ENCODE measurements at places on chromosomes 3 and 15.

DNA sequence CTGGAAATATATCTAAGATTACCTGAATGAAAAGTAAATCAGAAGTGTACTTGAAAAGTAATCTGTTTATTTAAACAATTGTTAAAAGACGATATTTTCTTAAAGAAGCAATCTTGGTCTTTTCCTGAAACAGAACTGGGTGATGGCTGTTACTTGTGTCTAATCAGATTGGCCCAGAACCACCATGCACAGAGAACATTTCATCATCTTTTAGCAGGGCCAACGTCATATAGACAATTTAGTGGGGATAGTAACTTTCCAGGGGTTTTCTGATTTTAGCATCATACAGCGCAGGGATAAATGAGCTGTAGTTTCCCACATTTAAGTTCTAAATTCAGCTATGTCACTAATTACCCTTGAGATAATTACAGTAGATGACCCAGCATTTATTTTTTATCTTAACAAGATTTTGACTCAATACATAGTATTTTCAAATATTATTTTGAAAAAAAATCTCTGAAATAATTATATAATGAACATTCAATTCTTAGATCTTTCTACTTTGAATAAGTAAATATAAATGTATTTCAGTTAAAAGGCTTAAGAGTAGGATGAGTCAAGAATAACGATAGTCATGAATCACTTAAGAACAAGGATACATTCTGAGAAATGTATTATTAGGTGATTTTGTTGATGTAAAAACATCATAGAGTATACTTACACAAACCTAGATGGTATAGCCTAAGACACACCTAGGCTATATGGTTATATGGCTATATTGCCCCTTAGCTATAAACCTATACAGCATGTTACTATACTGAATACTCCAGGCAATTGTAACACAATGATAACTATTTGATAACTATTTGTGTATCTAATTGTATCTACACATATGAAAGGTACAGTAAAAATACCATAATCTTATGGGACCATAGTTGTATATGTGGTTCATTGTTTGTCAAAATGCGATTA lies 103.8 kb upstream of the MME start:
- DNase-seq: no peak

DNA sequence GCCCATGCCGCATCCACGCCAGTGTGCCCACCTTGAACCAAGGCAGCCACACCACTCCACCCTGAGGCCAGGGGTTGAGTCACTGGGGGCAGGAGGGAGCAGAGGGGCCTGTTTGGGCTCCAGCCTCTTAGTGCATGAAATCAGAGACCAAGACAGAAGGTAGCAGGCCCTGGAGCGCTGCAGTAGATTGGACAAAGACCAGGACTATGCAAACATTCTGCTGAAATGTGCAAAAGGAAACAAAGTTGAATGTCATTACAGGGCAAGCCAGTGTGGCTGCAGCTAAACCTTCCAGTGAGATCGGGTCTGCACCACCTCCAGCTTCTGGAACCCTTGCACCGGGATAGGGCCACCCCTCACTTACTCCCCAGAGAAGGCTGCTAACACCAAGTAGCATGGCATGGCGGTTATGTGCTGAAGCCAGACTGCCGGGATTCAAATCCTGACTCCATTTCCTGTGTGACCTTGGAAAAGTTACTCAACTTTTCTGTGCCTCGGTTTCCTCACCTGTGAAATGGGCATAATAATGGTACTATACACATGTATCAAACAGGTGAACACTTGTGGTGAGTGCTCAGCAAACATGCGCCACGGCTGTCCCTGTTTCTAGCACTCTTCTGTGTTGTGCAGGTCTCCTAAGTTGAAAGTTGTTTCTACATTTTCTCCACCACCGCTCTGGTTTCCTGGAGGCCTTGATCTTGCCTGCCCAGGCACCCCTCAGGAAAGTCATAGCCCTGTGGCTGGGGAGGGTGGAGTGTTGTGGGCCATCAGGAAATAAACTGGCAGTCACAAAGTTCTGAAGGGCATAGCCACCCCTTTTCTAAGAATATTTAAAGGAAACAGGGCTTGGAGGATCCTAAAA lies 25.0 kb upstream of the GP9 start:
- DNase-seq: no peak

GRCh38 chr3:171145798-171146197 lies 119.3 kb upstream of the SLC2A2 start:
- no peak for DNase-seq

GRCh38 chr3:72004749-72005292 lies 219.9 kb upstream of the PROK2 start:
- DNase-seq: no peak

DNA sequence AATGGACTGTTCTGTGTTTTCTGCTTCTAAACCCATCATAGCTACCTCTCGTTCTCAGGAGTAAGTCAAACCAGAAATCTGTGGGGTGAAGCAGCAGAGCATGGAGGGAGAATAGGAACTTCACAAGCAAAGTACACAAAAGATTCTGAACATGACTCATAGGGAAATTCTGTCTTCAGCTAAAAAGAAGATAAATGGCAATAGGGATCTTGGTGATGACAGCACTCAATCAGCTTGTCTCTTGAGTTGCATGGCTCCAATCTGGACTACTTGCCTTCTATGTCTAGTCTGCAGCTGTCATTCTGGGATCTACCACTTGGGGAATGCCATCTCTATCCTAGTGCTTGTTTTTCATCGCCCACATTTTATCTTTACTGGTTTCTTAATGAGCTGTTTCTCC lies 13.5 kb upstream of the GRAMD1C start:
- DNase-seq: no peak

GRCh38 chr15:80455051-80455648 lies 51.0 kb downstream of the ARNT2 start:
- no peak for DNase-seq

- peak; percentile 78 for DNase-seq
Measured at GRCh38 chr3:44712455-44713075, at the start of gene ZNF502. Gene ZNF502 (plus strand): TSS chr3:44712660. CDS start chr3:44720262, 7,602 bp downstream.

GRCh38 chr15:78800189-78800588 lies 11.1 kb downstream of the ADAMTS7 start:
- no peak for DNase-seq

GRCh38 chr3:171526869-171527268 lies 66.7 kb upstream of the TNIK start:
- no peak for DNase-seq

- peak; percentile 78 for DNase-seq
Measured at GRCh38 chr15:77630956-77631744, 1.6 kb downstream of the LINGO1 start.

- no peak for DNase-seq
Measured at GRCh38 chr15:29822684-29823459, 604 bp upstream of the TJP1 start.

DNA sequence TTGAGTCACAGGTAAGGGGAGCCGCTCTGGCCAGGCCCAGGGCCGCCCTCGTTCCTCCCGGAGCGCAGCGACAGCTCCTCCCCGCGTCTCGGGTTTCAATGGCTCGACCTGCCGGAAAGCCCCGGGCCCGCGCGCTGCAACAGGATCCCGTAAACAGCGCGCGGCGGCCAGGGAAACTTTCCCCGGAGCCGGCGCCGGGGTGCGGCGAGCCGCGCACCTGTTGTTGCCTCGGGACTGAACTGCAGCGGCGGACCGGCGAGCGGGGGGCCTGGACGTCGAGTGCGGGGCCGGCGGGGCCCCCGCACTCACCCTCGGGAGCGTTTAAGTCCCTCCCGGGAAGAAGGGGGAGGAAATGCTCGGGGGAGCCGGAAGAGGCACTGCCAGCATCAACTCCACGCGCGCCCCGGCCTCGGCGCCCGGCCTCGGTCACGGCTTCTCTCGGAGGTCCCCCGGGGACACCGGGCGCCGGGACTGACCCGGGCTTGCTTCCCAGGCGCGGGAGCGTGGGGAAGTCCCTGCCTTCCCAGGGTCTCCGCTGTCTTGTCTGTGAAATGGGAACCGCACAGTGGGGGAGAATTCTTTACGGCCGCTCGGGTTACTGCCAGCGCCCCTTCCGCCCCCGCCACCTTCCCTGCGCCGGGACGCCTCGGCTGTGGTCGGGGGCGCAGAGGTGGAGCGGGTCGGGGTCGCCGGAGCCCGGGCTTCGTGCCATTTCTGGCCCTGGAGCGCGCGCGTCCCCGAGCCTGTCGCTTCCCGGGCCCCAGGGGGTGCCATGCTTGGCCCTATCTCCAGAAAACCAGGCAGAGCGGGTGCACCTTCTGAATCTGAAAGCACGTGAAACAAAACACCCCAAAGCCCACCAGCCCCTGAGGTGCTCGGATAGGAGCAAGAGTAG lies 7.5 kb upstream of the PGPEP1L start:
- DNase-seq: peak; percentile 88

GRCh38 chr3:164641071-164641470 lies 437.2 kb downstream of the SI start:
- no peak for DNase-seq

- no peak for DNase-seq
Measured at GRCh38 chr3:149199474-149199873, 22.2 kb downstream of the CP start.

- DNase-seq: no peak
Measured at GRCh38 chr3:84825817-84826216, 133.0 kb upstream of the CADM2 start.

DNA sequence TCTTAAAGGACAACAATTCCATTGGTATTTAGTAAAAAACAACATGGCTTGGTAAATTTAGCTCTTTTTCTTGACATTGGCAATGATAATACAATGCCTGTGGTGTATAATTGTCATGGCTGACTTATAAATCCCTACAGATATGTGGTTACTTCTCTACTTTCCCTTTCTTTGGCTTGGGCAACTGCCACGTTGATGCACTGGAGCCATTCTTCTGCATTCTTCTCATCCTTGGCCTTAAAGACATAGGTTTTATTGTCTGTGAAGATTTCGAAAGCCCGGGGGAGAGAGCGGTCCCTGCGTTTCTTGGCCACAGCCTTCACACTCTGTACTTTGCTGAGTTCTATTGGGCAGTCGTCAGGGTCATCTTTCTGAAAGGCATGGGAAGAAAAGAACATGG lies 101.1 kb upstream of the CCNL1 start:
- DNase-seq: no peak

- DNase-seq: no peak
Measured at GRCh38 chr3:182937293-182938051, 42.9 kb downstream of the DCUN1D1 start.

DNA sequence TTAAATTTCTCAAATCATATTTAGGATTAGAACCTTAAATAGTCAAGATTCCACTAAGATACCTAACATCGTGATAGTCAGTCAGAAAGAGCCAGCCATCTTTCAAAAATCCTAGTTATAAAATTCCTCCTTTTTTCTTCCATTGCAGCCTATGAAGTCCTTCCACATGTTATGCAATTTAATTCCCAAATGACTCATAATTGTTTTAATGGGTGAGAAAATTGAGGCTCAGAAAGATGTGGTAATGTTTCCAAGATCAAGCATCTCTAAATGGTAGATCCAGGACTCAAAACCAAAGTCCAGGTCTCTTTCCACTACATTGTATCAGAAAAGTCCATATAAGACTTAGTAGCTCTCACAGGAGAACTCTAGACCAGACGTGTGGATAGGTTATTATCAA lies 9.5 kb downstream of the CFAP44 start:
- DNase-seq: no peak

- no peak for DNase-seq
Measured at GRCh38 chr3:187296058-187296457, 4.5 kb upstream of the MASP1 start.

DNA sequence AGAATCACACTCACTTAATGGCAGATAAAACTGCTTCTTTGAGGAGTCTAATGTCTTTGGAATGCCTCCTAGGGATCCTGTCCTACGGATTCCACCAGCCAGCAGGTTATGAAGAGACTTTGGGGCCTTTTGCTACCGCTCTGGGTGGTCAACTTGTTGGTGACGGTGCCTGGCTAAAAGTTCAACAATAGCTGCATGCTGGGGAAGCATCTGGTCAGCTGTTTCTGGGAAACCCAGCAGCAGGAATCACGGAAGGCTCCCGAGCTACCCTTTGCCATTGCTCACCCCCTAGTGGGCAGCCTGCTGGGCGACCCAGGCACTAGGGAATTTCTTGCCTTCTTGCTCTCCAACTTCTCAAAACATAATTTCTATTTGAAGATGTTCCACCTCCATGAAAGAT lies 263.3 kb downstream of the NEK10 start:
- DNase-seq: peak; percentile 56

DNA sequence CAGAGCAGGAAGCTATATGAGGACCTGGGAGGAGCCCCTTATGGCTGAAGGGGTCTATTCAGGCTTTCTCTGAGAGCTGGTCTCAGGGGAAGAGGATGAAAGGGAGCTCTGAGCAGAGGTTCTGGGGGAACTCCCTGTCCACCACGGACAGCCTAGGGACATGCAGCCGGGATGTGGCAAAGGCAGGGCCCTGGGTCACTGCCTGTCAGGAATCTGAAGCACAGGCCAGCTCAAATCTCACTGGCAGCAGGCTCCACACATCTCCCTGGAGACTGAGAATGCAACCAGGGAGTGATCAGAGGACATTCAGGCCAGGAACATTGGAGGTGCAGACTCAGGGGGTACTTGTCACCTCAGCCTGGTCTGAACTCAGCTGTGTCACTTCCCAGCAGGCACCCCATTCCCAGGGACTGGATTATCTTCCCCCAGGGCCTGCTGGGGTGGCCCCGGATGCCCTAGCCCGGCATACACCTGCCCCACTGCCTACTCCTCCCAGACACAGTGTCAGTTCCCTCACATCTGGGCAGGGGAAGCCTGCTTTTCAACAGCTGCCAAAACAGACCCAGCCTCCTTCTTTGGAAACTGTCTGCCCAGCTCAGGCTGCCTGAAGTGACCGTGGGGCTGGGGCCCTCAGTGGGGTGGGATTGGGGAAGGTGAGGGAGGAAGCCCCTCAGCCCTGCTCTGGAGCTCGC lies 18.3 kb upstream of the SEMA3F start:
- DNase-seq: no peak

DNA sequence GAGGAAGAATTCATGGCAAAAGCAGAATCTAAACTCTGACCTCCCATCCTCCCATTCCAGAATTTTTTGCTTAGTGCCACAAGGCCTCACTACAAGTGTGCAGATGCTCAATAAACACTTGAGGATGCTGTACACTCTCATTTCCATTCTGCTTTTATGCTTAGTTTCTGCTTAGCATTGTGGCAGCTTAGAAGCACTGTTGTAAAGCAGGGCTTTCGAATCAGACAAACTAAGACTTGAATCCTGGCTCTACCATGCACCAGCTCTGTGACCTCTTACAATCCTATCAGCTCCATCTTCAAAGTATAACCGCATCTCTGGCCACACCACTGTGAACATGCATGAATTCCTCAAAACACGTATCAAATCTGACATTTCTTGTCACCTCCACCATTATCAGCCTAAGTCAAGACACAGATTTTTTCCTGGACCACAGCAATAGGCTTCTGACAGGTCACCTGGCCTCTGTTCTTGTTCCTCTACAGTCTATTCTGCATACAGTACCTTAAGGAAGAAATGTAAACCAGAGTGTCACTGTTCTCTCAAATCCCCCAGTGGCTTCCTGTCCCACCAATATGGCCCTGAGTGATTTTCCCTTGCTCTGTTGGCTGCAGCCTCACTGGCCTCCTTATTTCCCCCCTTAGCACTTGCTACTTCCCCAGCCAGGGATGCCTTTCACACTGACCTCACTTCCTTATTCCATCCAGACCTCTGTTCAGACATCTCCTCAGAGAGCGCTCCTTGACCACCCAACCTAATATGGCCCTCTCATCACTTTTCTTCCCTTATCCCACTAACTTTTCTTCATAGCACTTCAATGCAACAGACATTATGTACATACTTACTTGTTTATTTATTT lies 8.1 kb upstream of the PHC3 start:
- no peak for DNase-seq
